ENCODE measurements at places on chromosomes 12 and 14.
A peak's percentile ranks its signal among the peaks of the same experiment; 100 is the strongest.

DNA sequence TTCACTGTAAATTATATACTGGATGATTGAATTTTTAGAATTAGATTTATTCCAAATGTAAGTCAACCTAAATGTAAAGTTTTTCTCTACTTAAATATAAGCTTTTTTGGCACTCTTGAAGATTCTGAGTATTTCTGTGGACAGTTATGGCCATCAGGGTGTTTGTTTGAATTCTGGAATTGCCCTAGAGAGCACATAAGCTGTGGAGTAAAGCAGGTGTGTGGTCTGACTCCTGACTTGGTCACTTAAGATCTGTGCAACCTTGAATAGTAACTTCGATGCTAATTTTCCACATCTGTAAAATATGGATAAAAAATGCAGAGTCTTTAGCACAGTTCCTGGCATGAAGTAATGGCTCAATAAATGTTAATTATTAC is 64.4 kb downstream of the FUT8 start:
- no peak for DNase-seq

- no peak for DNase-seq
Observed at GRCh38 chr12:26271889-26272492, 76.6 kb downstream of the SSPN start.

GRCh38 chr12:14776236-14776961 is 26.9 kb downstream of the WBP11 start:
- DNase-seq = no peak

DNA sequence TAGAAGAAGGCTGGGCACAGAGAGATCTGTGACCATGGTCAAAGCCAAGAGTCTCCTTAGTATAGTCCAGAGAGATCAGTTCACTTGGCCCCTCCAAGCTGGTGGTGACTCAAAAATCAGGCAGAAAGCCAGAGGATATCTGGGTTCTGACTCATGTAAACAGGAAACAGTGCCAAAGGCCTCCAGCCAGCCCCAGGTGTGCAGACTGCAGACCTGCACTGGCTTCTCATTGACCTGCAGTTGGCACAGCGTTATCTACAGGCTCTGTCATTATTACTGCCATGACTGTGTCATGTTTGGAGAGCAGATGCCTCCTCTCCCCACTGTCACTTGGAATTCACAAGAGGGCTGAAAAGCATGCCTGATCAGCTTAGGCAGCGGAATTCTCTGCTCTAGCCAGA is 295.7 kb upstream of the PRKD1 start:
- DNase-seq = no peak

- no peak for DNase-seq
Observed at GRCh38 chr14:50303744-50304471, 8.1 kb downstream of the L2HGDH start.

- DNase-seq = no peak
Observed at GRCh38 chr14:36075203-36075602, 101.3 kb downstream of the PTCSC3 start.

- DNase-seq = no peak
Observed at GRCh38 chr12:44063671-44064070, 227.8 kb downstream of the TMEM117 start.

GRCh38 chr12:53224061-53224896 is 7.7 kb downstream of the RARG start:
- DNase-seq = peak; percentile 40

- DNase-seq = no peak
Observed at GRCh38 chr12:65590318-65590717, 234.0 kb upstream of the HMGA2 start.

DNA sequence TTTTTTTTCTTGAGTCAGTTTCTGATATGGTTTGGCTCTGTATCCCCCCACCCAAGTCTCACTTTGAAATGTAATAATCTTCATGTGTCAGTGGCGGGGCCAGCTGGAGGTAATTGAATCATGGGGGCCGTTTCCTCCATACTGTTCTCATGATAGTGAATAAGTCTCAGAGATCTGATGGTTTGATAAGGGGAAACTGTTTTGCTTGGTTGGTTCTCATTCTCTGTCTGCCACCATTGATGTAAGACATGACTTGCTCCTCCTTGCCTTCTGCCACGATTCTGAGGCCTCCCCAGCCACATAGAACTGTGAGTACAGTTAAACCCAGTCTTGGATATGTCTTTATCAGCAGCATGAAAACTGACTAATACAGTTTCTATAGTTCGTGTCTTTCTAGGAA is 42.9 kb downstream of the WNK1 start:
- peak; percentile 51 for DNase-seq

DNA sequence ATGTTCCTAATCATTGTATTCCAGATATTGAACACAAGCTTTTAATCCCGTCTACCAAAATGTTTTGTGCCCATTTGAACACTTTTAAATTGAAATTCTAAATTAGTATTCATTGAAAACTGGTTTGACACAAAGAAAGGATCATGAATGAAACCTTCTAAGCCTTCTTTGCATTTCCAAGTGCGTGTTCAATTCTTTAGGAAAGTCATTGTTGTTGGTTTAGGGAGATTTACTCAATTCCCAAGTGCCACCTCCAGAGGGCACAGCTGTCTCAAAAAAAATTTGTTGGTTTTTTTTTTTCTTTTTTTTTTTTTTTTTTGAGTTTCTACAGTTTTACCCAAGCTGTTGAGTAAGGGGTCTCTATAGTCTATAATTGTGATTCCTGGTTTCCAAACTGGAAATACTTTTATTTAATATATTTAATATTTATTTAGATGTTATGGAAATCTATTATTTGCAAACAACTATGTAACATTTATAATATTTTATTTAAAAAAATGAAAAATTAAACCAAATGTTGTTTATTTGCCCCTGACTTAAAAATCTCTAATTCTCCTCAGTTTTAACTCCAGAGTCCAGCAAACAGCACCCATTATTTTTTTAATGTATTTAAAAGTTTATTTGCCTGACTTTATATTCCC is 79.9 kb downstream of the NEDD1 start:
- DNase-seq = peak; percentile 9

- DNase-seq = no peak
Observed at GRCh38 chr14:91332986-91333649, 84.5 kb downstream of the CCDC88C start.

DNA sequence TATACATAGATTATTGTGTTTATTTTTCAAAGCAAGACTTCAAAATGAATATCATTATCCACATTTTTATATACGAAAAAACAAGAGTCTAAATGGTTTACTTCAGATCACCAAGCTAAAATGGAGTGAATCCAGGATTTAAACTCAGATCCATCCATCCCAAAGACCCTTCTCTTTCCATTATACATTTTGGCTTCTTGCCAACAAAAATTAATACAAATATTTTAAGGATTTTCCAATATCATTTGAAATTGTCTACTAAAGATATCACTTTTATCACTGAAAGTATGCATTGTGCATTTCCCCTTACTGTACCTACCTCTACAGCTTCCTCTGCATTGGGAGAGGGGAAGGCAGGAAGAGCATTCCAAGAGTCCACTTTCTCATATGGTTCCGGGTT is 541.2 kb downstream of the RPS29 start:
- no peak for DNase-seq

DNA sequence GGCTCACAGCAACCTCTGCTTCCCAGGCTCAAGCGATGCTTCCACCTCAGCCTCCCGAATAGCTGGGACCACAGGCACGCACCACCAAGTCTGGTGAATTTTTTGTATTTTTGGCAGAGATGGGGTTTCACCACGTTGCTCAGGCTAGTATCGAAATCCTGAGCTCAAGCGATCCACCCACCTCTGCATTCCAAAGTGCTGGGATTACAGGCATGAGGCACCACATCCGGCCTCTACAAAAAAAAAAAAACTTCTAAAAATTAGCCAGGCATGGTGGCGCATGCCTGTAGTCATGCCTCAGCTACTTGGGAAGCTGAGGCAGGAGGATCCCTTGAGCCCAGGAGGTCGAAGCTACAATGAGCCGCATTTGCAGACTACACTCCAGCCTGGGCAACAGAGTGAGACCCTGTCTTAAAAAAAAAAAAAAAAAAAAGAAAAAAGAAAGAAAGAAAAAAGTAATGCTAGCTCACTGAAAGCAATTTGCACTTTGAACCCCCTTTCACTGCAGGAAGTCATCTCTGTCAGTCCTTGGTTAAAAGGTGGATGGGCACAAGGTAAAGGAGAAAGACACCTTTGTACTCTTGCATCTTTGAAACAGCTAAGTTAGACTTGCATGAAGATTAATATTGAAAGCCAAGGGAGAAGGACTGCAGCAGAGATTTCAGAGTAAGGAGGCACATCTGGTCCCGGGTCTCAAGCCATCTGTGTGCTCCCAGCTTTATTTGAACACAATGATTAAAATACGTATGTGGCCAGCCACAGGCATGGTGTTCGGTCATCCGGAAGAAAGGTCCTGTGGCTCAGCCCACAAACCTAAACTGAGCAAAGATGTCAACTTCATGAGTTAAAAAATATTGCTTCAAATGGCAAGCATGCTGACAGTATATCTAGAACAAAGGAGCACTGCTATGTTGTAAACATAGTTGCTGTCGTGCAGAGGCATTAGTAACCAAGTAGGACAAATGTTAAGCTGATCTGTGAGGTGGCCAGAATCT is 103.8 kb upstream of the HMGA2 start:
- no peak for DNase-seq

- no peak for DNase-seq
Observed at GRCh38 chr14:71684323-71684722, 247.9 kb upstream of the RGS6 start.

DNA sequence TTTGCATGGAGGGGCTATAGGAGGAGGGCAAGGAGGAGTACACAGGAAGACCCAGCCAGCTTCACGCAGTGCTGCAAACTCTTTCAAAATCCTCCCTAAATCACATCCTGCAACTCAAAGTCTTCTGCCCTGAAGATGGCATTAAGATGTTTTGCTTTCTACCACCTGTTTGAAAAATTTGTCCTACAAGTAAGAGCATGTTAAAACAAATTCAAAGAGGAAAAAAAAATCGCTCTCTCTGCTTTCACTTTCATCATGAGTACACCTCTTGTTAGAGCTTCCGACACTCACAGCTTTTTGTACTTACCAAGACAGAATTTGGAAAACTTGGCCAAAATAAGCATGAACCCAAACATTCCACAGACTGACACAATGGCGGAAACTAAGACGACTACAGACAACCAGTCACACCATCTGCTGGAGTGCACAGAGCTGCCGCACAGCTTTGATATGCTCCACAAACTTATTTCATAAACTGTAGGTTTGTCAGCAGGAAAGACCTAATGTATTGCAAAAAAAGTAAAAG is 21.3 kb downstream of the GCH1 start:
- peak; percentile 44 for DNase-seq

GRCh38 chr12:111024205-111024801 is 103.9 kb upstream of the MYL2 start:
- peak; percentile 67 for DNase-seq

DNA sequence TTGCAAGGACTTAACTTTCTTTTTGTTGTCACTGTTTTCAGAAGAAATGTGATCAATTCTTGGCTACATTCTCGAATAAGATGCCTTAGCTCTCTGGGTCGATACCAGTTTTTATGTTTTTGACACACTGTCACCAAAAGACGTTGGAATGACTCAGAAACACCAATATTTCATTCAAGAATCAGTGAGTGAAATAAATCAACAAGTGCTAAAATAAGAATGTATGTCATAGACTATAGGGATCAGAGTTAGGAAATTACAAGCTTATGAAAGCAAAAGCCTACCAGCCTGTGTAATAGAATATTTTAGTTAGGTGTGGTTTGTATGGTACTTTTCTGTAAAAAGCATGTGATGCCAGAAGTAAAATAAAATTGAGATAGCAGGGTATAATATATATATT is 17.8 kb downstream of the PPHLN1 start:
- DNase-seq = no peak

DNA sequence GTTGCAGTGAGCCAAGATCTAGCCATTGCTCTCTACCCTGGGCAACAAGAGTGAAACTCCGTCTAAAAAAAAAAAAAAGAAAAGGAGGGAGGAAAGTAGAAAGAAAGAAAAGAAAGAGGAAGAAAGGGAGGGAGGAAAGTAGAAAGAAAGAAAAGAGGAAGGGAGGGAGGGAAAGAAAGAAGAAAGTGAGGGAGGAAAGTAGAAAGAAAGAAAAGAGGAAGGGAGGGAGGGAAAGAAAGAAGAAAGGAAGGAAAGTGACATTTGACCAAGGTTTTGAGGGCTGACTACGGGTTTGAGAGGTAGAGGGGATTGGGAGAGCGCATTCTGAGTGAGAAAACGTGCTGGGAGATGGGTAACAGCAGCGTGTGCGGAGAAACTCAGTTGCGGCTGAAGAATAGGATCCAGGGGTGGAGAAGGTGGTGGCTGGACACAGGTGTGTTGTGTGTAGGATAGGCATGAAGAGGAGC is 521 bp upstream of the PAPLN start:
- no peak for DNase-seq

GRCh38 chr12:2287589-2287988 is 234.8 kb downstream of the CACNA1C start:
- no peak for DNase-seq

GRCh38 chr12:100579844-100580243 is 6.4 kb downstream of the GAS2L3 start:
- DNase-seq = no peak

DNA sequence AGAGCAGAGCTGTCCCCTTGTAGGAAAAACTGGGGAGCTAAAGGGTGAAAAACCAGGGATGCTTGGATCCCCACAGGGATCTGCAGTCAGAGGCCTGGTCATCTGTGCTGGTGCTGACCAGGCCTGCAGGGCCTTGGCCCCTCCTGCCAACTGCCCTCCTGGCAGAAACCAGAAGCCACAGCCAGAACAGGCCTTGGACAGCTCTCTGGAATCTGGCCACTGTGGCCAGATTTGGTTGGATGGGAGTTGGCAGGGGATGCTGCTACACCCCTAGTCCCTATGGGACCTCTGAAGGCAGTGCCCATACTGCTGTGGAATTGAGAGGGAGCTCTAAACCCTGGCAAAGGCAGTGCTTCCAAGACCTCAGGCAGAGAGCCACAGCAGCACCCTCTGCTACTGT is 9.2 kb upstream of the GPX2 start:
- DNase-seq = no peak
